ENCODE measurements at places on chromosomes 1 and 21. TPM values are rescaled to one million over a fixed set of nuclear protein-coding genes. Genes with fewer than 3 reads are reported as not detected.

The TCHH gene
- not detected for total RNA-seq

DNA sequence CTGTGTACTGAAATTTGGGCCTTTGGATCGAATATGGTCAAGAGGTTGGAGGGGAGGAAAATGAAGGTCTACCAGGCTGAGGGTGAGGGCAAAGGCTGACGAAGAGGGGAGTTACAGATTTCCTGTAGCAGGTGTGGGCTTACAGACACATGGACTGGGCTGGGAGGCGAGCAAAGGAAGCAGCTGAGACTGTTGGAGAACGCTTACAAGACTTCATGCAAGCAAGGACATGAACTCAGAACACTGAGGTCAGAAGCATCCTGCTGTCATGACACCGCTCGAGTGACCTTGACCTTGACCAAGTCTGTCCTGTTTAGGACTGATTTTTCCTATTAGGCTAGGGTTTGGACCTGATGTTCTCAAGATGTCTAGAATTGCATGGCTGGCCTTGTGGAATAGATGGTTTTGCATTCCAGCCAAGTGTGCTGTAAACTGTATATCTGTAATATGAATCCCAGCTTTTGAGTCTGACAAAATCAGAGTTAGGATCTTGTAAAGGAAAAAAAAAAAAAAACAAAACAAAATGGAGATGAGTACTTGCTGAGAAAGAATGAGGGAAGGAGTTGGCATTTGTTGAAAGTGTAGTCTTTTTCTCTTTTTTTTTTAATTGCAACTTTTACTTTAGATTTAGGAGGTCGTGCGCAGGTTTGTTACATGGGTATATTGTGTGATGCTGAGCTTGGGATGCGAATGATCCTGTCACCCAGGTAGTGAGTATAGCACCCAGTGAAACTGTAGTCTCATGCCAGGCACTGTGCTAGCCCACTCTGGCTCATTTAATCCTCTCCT, 5.8 kb downstream of the ELF3 start:
- peaks cover 47% of the 10 kb centered on the region for H3K4me1 ChIP-seq
- no peak overlapping the region for H3K4me3 ChIP-seq
- DNase-seq, result no peak
- no peaks in the 10 kb centered on the region for H3K36me3 ChIP-seq
- H3K27ac ChIP-seq, result no peak overlapping the region

GRCh38 chr1:59699227-59699847, 115.4 kb upstream of the HOOK1 start:
- H3K4me3 ChIP-seq, result no peak overlapping the region
- H3K27ac ChIP-seq, result no peak overlapping the region
- no peaks in the 10 kb centered on the region for H3K36me3 ChIP-seq
- H3K27me3 ChIP-seq, result no peaks in the 10 kb centered on the region
- peak; percentile 53 for DNase-seq
- no peaks in the 10 kb centered on the region for H3K4me1 ChIP-seq

DNA sequence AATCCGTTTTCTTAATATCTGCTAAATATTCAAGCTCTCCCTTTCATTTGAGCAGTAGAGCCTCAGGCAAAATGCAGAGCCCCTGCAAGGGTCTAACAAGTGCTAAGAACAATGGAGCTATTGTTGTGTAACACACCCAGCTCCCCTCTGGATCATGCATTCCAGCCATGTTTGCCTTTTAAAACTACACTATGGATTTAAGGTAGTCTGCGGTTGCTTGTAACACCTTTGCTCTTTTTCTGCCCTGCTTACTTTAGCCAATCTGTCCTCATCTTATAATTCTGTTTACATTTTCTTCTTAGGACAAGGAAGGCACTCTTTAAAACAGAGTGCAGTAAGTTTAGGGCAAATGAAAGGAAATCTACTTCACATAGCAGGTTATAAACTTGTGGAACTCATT, 60.0 kb upstream of the C1orf105 start:
- no peak overlapping the region for H3K4me3 ChIP-seq
- DNase-seq, result no peak
- H3K36me3 ChIP-seq, result no peaks in the 10 kb centered on the region
- no peaks in the 10 kb centered on the region for H3K27me3 ChIP-seq
- H3K4me1 ChIP-seq, result no peaks in the 10 kb centered on the region

The NUCKS1 gene
- 216 TPM for total RNA-seq

DNA sequence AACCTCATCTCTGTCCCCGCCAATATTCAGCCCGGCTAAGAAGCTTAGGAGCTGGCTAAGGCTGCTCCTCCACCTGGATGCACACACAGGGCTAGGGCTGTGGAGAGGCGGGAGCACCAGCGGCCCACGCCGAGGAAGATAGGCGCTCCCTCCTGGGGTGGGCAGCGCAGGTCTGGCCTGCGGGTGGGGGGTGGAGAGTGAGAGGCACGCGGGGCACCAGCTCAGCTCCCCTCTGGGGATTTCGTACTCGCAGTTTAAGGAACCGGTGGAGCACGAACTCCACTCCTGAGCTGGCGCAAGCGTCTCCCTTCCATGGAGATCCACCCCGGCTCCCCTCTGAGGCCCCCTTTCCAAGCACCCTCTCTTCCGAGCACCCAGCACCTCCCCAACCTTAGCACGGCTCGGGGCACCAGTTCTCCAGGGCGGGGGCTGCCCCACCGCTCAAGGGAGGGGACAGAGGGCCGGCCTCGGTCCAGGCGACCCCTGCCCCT, 433 bp upstream of the KAZN start:
- no peak overlapping the region for H3K4me3 ChIP-seq
- H3K4me1 ChIP-seq, result peaks cover 3% of the 10 kb centered on the region

DNA sequence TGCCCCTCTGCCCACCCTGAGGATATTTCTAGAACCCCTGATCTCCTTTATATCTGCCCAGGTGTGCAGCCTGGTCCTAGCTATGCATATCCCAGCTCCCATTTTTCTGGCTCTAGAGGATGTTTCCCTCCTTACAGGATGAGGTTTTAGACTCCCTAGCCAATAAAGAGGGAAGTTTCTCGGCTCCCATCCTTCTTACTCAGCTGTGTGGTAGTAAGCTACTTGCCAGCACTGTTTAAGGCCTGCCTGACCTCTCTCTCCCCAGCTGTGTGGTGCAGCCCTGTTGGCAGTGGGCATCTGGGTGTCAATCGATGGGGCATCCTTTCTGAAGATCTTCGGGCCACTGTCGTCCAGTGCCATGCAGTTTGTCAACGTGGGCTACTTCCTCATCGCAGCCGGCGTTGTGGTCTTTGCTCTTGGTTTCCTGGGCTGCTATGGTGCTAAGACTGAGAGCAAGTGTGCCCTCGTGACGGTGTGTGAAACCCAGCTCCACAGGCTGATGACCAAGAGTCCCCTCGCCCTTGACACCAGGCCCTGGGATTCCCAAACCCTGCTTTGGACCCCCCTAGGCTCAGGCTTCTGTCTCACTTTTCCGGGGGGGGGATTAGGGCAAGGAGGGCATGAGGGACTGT, 7.8 kb upstream of the P3R3URF start:
- DNase-seq, result no peak
- peaks cover 15% of the 10 kb centered on the region for H3K36me3 ChIP-seq
- no peak overlapping the region for H3K27ac ChIP-seq
- H3K4me1 ChIP-seq, result peaks cover 19% of the 10 kb centered on the region
- no peak overlapping the region for H3K4me3 ChIP-seq
- H3K27me3 ChIP-seq, result no peaks in the 10 kb centered on the region

The SERINC2 gene
- total RNA-seq, result 1.2 TPM

- H3K36me3 ChIP-seq, result peaks cover 90% of the 10 kb centered on the region
- peaks cover 20% of the 10 kb centered on the region for H3K4me1 ChIP-seq
- H3K27ac ChIP-seq, result peak overlapping the region; percentile 50
- H3K27me3 ChIP-seq, result no peaks in the 10 kb centered on the region
- no peak overlapping the region for H3K4me3 ChIP-seq
- no peak for DNase-seq
These were observed 17.9 kb upstream of the MIIP start for GRCh38 chr1:12001249-12001917.

DNA sequence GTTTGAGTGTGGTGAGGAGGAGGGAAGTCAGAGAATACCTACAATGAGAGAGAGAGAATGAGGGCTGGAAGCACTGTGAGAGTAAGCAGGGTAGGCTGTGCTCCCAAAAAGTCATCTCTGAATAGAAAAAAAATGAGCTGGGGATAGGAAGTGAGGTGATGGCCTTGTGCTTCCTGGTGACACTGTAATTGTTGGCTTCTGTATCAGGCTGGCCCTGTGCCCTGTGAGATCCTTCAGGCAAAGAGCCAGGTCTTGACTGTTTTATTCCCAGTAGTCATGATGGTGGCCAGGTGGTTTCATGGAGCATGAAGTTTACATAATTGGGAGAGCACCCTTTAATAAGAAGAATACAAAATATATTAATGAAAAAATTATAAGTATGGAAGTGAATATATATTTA, 20.4 kb upstream of the SPATA6 start:
- H3K4me1 ChIP-seq, result no peaks in the 10 kb centered on the region
- H3K4me3 ChIP-seq, result no peak overlapping the region
- H3K27me3 ChIP-seq, result no peaks in the 10 kb centered on the region
- DNase-seq, result no peak
- H3K36me3 ChIP-seq, result no peaks in the 10 kb centered on the region

GRCh38 chr1:25008192-25008485, 78.1 kb upstream of the RUNX3 start:
- H3K36me3 ChIP-seq, result no peaks in the 10 kb centered on the region
- H3K27me3 ChIP-seq, result peaks cover 37% of the 10 kb centered on the region
- no peak overlapping the region for H3K4me3 ChIP-seq
- no peaks in the 10 kb centered on the region for H3K4me1 ChIP-seq
